Activated CD4-positive, alpha-beta T cell treated with anti-CD3 and anti-CD28 coated beads, Interleukin-2, amount 10 ng/mL, durations not matched to agents 7 days and 5 days (primary cell): ENCODE measurements at places on chromosomes 2 and 18.

GRCh38 chr2:151051574-151052220 is 210.0 kb downstream of the RBM43 start:
- DNase-seq, result peak; percentile 35

DNA sequence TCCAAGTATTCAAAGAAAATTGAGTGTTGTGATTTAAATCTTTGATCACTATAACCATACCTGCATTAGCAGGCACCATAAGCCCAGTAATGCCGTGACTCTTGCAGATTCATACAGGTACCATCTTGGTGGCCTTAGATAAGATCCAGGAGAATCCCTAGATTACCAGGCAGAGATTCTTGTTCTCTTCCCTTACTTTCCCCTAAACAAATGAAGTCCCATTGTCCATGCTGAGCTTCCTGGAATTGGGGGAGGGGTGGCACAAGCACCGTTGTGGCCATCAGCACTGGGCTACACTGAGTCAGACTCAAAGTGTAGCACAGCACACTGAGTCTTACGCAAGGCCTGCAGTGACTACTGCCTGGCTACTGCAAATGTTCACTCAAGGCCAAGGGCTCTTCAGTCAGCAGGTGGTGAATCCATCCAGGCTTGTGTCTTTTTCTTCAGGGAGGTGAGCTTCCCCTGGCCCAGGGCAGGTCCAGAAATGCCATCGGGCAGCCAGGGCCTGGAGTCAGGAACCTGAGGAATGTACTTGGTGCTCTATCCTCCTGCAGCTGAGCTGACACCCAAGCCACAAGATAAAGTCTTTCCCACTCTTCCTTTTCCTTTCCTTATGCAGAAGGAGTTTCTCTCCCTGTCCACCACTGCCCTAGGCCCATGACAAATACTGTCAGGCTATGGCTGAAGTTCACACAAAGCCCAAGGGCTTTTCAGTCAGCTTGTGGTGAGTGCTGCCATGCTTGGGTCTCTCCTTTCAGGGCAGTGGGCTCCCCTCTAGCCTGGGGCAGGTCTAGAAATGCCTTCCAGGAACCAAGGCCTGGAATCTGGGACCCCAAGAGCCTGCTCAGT is 52.6 kb downstream of the CD28 start:
- DNase-seq, result no peak

DNA sequence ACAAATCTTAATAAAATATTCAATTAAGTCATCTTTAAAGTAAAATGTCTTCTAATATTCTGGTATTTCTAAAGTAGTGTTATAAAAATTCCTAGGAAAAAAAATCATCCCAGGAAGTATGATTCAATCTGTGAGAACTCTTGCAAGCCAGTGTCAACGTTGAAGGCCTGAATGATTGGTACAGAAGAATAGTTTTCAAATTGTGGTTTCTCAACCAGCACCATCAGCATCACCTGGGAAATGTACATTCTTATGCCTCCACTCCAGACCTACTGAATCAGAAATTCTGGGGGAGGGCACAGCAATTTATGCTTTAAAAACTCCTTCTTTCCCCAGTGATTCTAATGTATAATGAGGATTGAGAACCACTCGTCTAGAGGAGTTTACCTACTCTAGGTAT is 62.3 kb upstream of the C2orf15 start:
- DNase-seq, result no peak

DNA sequence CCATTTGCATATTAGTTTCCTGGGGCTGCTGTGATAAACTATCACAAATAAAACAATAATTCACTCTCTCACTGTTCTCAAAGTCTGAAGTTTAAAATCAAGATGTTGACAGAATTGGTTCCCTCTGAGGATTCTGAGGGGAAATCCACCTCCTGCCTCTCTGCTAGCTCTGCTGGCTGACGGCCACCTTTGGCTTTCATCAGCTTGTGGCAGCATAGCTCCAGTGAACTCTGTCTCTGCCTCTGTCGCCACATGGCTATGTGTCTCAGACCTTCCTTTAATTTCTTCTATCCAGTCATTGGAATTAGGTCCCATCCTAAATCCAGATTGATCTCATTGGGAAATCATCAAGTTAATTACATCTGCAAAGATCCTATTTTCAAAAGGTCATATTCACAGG is 38.9 kb upstream of the TRIM43 start:
- no peak for DNase-seq

DNA sequence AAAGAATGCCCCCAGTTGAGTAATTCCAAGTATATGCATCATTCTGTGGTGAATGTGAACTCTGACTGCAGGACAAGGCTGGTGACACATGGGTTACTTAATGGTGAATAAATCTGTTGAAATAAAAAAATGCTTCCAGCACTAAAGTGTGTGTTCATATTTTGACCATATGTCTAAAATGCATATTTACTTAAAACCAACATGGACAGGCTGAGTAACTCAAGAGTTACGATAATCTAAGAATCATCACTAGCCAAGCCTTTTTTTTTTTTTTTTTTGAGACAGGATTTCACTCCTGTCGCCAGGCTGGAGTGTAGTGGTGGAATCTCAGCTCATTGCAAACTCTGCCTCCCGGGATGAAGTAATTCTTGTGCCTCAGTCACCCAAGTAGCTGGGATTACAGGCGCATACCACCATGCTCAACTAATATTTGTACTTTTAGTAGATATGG is 47.1 kb upstream of the CCBE1 start:
- DNase-seq, result no peak

- DNase-seq, result no peak
Observed at GRCh38 chr2:162908567-162908966, 70.0 kb upstream of the KCNH7 start.

GRCh38 chr2:70777450-70777849 is 9.4 kb upstream of the ADD2 start:
- no peak for DNase-seq

GRCh38 chr2:219831957-219832356 is 204.5 kb downstream of the SLC4A3 start:
- DNase-seq, result no peak

DNA sequence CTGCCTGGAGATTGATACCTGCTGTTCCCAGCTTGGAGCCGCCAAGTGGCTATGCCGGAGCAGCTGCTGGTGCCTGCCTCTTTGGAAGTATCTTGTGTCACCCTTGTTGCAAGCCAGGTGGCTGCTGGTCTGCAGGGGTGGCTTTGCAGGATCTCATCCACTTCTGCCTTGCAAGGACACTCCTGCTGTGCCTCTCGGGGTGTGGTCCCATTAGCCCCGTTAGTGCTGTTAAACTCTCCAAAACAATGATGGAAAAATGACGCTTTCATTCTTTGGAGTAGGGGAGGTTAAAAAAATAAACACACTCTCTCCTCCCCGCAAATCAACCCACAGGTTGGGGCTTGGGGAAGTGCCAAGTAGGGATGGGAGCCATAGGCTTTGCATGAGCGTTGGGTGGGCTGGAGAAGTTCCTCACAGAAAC is 352.8 kb downstream of the RNF144A start:
- no peak for DNase-seq

- DNase-seq, result peak; percentile 97
Observed at GRCh38 chr2:41840702-41841551, 206.9 kb upstream of the PKDCC start.

DNA sequence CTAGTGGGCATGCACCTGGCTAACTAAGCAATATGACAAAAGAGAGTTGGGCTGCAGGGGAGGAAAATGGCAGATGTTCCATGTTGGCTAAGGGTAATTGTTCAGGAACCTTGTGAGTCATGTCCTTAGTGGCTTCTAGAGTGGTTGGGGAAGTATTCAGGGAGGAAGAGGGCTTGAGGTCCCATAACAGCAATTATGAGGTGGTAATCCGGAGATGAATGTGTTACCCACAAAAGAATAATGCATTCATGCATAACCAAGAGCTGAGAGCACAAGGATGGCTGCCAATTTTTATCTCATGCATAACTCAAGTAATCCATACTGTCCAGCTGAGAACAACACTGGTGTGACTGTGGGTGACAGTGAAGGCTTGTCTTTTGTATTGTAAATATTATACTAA is 42.9 kb downstream of the TMEFF2 start:
- no peak for DNase-seq

DNA sequence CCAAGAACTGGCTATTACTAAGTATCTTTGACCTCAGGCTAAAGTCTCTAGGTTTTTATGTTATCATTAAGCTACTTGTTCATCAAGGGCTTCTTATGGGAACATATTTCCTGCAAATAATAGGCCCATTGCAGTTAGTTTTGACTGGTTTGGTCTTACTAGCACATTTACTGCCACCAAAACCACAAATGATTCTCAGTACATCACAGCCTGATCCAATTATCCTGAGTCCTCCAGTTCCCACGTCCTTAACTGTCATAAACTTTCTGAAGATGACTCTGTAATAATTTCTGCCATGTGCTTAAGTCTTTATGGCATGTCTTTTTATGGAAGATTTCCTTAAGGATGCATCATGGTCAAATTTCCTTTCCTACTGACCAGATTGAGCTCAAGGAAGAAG is 123.3 kb upstream of the TANK start:
- no peak for DNase-seq

GRCh38 chr2:138066139-138066806 is 102.0 kb downstream of the HNMT start:
- DNase-seq, result no peak

DNA sequence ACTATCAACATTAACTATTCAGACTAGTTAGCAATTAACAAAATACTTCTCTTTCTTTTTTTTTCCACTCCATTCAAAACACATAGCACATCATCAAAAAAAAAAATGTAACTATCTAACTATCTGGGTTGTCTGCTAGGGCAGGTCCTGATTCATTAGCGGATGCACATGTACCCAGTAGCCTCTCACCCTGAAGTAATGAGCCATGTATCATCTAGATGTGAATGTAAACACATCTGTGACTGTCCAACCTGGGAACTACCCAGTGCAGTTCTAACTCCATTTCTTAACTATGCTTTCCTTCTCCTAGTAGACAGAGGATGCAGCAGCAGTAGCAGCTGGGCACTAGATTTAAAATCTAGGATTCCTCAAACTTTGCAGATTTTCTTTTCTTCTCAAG is 183.1 kb upstream of the PIK3C3 start:
- DNase-seq, result no peak

- DNase-seq, result peak; percentile 74
Observed at GRCh38 chr2:20097889-20098714, 46.7 kb upstream of the LAPTM4A start.

DNA sequence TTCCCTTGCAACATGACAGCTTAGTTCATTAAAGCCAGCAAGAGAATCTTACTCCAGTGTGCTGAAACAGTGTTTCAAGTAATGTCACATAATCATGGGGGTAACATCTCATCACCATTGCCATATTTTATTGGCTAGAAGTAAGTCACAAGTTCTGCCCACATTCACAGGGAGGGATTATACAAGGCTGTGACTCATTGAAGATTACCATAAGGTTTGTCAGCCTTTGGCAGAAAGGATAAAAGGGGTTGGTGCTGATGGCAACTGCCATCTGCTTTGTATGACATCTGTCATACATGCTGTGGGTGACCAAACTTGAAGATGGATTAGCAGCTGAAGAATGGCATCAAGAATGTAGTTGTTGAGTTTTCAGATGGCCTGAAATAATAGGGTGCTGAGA is 61.2 kb downstream of the KCNE4 start:
- no peak for DNase-seq

DNA sequence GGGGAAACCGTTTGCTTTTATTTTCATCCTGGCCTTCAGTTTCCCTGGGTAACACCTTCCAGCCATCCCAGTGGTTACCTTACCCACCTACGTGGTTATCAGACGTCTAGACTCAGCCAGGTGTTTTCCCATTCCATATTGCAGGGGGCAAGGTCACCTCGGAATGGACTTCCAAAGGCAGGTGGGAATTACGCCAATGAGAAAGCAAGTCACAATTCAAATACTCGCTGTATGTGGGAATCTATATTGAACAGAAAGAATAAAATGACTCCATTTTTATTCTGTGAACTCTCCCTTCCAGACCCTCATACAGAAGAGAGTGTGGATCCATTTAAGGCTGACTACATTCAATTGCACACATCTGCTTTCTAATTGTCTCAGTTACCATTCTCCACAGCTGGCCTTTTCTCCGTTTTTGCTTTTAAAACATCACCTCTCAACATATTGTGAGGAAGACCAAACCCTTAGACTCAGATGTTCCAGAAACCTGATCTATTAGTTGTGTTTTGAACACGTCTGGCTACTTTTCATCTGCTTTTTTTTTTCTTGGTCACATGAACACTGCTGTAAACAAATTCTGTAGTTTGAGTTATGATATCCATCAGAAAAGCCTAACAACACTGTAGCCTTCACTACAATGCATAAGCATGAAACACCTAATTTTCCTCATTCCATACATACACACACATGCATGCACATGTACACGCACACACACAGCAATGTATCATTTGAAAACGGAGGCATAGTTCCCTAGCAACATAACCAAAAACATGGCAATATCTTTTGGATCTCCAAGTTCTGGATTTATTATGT is 59.8 kb downstream of the BCL2 start:
- no peak for DNase-seq

GRCh38 chr2:99944019-99944418 is 198.4 kb downstream of the AFF3 start:
- no peak for DNase-seq

GRCh38 chr2:9385841-9386240 is 37.5 kb downstream of the ITGB1BP1 start:
- no peak for DNase-seq

- no peak for DNase-seq
Observed at GRCh38 chr2:23092831-23093230, 292.1 kb upstream of the KLHL29 start.

DNA sequence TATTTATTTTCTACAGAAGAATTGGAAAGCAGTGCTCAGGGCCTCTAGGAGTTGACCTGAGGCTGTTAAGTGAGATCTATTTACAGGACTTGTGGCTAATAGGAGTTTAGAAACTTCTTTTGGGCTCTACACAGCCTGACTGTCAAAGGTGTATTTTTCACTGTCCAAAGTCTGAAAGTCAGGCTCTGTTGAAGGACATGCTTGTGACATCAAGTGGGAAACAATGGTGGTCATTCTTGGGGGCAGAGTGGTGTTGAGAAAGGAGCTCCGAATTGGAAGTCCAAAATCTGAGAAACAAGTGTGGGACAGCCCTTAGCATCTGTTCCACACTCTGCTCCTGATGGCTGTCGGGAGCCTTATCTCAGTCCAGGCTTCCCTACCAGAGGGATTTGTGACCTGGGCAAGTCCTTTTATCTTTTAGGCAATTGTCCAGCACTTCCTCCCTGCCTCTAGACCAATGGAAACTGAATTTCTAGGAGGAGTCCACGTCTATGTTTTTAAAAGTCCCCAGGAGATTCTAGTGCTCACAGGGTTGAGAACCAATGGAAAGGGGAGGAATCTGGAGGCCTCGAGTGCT is 76.4 kb downstream of the LIPG start:
- DNase-seq, result no peak
